Endodermal cell (in vitro differentiated cells): ENCODE measurements at places on chromosomes 7 and 10. TPM values are rescaled to one million over a fixed set of nuclear protein-coding genes. Genes with fewer than 3 reads are reported as not detected.

- DNase-seq, result peak; percentile 89
These were observed 56.0 kb downstream of the LGI1 start for GRCh38 chr10:93813507-93814465.

GRCh38 chr10:71068861-71069271, 143.5 kb upstream of the UNC5B start:
- no peak for DNase-seq

- no peak for DNase-seq
These were observed 252.0 kb downstream of the ELMO1 start for GRCh38 chr7:37196676-37197075.

- DNase-seq, result no peak
These were observed 5.8 kb downstream of the LIPJ start for GRCh38 chr10:88592381-88592780.

- no peak for DNase-seq
These were observed 63.2 kb upstream of the AMPH start for GRCh38 chr7:38694326-38694725.

NUTM2E gene
- 0.16 TPM in 1 of 3 replicates, not detected in the others for total RNA-seq

TES gene
- total RNA-seq, result 31.0 and 37.6 TPM in 2 replicates

CEP41 gene
- 11.4 and 11.5 TPM in 2 replicates for total RNA-seq
